ENCODE measurements at places on chromosomes 2 and 18.

DNA sequence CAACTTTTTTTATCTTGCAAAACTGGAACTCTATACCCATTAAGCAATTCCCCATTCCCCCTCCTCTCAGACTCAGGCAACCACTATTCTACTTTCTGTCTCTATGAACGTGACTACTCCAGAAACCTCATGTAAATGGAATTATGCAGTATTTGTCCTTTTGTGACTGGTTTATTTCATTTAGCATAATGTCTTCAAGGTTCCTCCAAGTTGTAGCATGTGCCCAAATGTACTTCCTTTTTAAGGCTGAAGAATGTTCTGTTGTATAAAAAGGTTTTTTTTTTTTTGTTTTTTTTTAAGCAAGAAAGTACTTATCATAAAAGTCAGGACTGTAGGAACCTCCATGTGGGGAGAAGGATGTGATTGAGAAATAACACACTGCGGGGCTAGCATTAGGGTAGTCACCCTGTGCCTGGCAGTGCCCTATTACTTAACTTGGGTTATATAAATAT, 262.9 kb upstream of the FBXO11 start:
- DNase-seq = no peak

DNA sequence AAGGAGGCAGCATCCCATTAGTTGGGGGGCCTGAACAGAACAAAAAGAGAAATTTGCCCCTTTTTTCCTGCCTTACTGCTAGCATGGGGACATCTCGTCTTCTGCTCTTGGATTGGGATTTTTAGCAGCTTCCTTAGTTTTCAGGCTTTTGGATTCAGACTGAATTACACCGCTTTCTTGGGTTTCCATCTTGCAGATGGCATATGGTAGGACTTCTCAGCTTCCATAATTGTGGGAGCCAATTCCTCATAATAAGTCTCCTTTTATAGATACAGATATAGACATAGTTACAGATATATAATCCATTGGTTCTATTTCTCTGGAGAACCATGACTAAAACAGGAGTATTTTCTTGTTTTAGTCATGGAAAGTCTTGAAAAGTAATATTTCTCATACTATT, 5.2 kb upstream of the RAPGEF4 start:
- no peak for DNase-seq

- no peak for DNase-seq
Measured at GRCh38 chr2:165056564-165056963, 101.2 kb upstream of the SLC38A11 start.

DNA sequence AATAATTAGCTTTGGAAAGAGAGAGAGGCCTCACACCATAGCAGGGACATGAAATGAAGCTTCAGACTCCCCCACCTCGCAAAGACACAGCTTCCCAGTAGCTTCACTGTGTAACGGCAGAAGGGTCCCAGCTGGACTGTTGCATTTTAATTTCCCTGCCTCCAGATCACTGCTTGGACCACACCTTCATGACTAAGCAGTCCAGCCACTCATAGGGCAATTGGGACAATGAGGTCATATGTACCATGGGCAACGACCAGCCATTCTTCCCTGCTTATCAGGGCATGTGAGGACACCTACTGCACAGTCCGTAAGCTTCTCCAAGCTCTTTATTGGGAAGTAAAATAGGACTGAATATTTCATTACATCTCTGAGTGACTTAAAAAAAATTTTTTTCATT, 183.0 kb downstream of the MREG start:
- DNase-seq = no peak

DNA sequence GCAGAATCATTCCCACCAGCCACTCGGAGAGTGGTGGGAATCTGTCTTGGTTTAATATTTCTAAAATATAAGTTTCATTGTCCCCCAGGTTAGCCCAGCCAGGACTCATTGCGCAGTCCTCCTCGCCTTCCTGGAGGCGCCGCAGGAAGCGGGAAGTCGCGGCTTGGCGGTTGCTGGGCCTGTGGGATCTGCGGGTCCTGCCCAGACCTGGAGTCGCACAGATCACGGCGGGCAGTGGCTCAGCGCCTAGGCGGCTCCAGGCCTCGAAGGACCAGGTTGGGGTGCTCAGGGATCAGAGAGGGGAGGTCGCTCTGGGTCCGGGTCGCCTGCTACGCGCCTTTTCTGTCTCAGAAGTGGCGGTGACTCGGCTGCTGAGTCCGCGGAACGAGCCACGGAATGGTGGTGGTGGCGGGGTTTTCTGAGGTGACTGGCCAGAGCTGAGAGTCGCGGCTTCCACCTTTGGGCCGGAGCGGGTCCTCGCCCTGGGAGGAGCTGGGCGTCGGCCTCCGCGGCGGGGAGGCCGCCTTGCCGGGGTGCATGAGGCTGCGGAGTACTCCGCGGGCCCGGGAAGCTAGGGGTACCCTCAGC, 2.6 kb downstream of the HOXD3 start:
- DNase-seq = no peak

- DNase-seq = no peak
Measured at GRCh38 chr2:181566334-181567032, 90.4 kb downstream of the CERKL start.

GRCh38 chr2:160730296-160730995, 236.8 kb upstream of the RBMS1 start:
- DNase-seq = no peak

DNA sequence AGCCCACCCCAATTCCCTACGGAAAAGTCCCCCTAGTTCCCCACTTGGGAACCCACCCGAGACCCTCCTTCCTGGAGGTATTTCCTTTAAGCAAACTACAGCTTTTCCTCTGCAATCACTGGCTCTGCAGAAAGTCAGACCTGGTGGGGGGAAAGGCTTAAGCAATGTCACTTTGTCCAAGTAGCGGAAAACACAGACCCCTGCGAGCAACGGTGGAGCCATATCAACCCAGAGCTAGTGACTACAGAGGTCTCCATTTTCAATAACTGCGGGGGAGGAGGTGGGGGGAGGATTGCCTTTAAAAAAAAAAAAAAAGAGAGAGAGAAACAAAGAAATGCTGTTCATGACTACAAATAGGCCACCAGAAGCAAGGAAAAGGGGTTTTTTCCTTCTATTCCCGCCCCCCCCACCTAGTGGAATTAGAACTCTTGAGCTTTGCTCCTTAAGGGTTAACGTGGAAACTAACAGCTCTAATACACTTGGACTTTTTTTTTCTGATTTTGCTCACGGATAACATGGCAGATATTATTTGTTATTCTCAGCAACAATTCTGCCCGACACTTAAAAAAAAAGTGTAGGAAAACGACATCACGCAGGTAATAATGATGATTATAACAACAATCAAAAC, 1.1 kb upstream of the FRZB start:
- DNase-seq = no peak

GRCh38 chr2:6826081-6826913, 39.4 kb downstream of the CMPK2 start:
- DNase-seq = peak; percentile 68

- no peak for DNase-seq
Measured at GRCh38 chr2:127362971-127363370, 24.8 kb downstream of the MAP3K2 start.

DNA sequence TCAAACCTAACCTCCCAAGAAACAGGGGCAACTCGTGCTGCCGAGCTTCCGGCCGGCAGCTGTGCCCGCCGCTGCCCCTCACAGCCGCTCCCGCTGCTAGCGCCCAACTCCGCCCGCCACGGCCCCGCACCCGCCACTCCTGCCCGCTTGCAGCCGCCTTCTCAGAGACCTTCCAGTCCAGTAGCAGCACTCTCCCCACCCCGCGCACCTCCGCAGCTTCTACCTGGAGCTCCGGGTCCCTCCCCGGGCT, 722 bp upstream of the C2orf15 start:
- DNase-seq = no peak

- DNase-seq = no peak
Measured at GRCh38 chr2:126824663-126825062, 74.0 kb upstream of the TEX51 start.

GRCh38 chr2:178523596-178524134, 43.4 kb downstream of the PLEKHA3 start:
- DNase-seq = no peak

GRCh38 chr2:207219081-207219630, 53.4 kb upstream of the KLF7 start:
- DNase-seq = no peak

- no peak for DNase-seq
Measured at GRCh38 chr18:57780318-57780705, 22.8 kb downstream of the ATP8B1 start.

DNA sequence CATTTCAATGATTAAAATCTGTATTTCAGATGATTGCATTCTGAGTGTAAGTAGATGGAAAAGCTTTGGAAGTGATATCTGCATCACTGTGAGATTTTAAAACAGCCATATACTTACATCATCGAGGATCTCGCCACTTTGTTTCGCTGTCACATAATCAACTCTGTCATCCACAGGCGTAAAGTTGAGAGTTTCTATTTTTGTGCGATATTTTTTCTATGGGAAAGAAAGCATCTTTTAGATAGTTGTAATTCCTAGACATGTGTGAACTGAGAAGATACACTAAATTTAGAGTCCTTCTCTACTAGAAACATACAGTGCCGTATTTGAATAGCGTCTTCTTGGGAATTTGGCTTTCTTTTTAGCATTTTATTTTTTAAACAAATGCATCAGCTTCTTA, 158.8 kb downstream of the RIF1 start:
- DNase-seq = no peak

- no peak for DNase-seq
Measured at GRCh38 chr2:25881764-25882163, 3.5 kb upstream of the ASXL2 start.

DNA sequence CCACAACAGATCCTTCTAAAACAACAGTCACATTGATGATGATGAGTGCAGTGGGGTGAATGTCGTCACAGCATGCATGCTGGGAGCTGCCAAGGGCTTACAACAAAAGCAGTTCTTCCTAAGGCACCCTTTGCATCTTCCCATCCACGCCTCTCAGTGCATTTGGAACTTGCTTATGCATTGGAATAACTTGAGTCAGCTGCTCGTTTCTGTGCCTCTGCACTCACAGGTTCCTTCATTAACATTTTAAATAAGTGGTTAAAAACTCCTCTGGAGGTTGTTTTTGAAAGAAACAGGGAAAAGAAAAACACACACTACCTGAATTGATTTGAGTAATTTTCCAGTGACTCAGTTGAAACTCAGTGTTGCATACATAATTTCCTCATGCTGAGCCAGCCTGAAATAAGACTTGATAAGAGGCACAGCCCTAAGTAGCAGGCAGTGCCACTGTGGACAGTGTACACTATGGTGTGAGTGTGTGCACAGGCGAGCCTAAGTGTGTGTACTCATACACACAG, 46.8 kb upstream of the TRIM43B start:
- no peak for DNase-seq

- peak; percentile 29 for DNase-seq
Measured at GRCh38 chr18:63505566-63506335, 29.0 kb downstream of the SERPINB5 start.

GRCh38 chr2:180359522-180360282, 352.6 kb upstream of the CWC22 start:
- peak; percentile 15 for DNase-seq

- no peak for DNase-seq
Measured at GRCh38 chr2:11813951-11814350, 67.5 kb downstream of the LPIN1 start.

DNA sequence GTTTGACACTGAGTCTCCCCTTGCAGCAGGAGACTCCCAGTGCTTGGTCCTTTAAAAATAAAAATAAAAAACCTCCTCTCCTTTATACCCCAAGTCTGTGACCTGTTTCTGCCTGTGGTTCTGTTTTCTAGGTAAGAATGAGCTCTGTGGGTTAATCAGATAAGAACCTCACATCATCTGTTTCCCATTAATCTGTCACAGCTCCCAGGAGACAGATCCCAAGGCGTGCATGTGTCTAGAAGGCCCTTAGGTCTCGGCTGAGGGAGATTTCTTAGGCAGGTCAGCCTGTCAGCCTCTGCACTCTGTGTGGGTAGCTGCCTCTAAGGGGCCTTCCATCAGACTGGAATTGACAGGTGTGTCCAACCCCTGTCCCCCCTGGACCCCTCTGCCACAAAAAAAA, 80.7 kb downstream of the FHOD3 start:
- DNase-seq = no peak

DNA sequence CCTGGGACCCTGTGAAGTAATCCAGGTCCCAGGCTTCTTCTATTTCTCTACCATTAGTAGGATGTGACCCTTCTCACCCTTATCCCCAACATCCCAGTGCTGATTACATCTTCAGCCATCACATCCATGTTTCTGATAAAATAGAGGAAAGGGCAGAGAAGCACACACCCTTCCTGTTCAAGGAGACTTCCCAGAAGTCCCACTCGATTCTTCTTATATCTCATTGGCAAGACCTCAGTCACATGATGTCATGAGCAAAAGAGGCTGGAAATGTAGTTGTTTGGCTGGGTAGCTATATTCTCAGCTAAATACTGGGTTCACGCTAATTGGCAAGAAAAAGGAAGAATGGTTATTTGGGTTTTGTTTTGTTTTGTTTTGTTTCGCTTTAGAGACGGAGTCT, 8.0 kb upstream of the XRCC5 start:
- no peak for DNase-seq

GRCh38 chr2:178191511-178191910, 2.8 kb upstream of the OSBPL6 start:
- no peak for DNase-seq

DNA sequence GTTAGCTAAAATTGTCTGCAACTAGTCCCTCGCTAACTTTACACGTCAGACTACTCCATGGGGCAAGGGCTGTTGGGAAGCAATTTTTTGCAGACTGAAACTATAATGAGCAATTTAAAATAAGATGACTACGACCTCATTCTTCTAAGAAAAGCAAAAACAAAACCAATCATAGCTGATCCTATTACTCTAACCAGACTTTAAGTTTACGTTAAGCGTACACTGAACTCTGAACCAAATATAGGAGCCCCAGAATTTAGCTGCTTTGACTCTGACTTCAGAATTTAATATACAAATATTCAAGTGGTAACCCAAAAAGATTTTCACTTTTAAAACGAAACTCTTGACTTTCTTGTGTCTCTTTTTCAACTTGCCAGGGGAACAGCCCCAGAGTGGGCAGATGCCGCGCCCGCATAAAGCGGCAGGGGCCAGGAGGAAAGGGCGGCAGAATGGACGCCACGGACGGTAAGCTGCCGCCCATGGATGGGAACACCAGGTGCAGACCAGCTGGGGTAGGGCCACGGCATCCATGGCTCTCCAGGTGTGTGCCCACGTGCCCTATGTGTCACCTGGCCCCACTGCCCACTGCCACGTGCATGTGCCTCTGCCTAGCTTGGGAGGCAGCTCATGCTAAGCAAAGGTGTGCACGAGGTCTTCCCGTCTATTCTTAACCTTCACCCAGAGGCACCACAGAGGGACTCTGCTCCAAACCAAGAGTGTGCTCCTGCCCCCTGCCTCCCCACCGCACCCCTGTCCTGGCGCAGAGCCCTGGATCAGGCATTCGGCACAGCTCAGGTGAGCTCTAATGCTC, 217.6 kb downstream of the HDAC4 start:
- DNase-seq = no peak

DNA sequence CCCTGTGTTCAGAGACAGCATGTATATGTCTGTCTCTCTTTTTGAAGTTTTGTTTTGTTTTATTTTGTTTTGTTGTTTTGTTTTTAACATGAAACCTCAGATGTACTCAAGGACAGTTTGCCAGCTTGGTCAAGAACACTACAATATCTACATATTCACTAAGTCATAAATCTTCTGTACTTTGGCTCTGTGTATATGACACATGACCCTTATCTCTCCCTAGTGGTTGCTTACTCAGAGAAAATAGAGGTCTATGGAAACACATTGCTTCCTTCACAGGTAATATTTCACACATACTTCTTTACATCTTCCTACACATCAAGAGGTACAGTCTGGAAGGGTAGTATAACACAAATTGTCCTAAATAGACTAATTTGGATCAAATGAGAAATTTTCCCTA, 312.6 kb upstream of the VRK2 start:
- DNase-seq = no peak
